ENCODE measurements at places on chromosomes 16 and 17.

- no peak for DNase-seq
These were observed 244.2 kb downstream of the GSG1L start for GRCh38 chr16:27819356-27819755.

DNA sequence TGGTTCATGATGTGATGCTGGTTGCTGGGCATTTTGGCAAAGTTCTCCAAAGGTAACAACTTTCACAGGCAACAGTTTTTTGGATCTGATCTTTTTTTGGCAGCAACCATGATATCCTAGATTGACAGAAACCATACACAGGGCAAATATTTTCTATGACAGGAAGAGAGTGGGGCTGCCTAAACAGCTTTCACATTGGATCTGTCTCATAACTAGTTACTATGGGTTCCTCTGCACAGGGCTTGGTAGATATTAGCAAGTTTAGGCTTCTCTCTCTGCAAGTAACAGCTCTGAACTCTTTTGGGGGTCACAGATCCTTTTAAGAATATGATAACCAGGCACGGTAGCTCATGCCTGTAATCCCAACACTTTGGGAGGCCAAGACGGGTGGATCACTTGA lies 28.6 kb downstream of the COG4 start:
- DNase-seq = no peak

DNA sequence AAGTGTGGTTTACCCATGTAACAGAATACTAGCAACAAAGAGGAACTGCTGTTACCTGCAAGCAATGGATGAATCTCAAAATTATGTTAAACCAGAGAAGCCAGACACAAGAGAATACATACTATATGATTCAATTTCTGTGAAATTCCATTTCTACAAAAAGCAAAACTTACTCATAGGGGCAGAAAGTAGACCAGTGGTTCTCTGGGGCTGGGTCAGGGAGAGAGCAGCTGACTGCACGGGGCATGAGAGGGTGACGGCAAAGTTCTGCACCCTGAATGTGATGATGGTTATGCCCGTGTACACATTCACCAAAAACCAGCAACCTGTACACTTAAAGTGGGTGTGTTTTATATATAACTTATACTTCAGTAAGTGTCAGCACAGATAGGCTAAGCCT lies 3.1 kb downstream of the ZNF843 start:
- DNase-seq = no peak

GRCh38 chr17:39566094-39566850 lies 41.4 kb downstream of the NEUROD2 start:
- no peak for DNase-seq

- no peak for DNase-seq
These were observed 188.2 kb upstream of the RPL38 start for GRCh38 chr17:74015316-74015715.
